NCI-H345 (cell line): ENCODE measurements at places on chromosomes 1 and 21.

GRCh38 chr1:186670297-186671135, 9.7 kb downstream of the PTGS2 start:
- DNase-seq: no peak

DNA sequence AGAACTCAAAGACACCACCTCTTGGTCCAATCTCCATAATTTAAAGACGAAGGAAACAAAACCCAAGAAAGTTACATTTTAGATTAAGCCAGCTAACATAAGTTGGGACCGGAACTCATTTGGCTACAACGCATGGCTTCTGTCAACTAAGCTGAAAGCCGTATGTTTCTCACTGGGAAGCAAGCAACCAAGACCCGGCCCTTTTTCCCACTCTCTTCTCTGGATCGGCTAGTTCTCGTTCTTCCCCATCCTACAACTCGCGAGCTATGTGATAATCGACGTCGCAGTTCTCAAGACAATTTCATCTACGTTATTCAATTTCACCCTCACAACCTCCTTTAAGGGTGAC, 601 bp downstream of the CCT8 start:
- DNase-seq: no peak

GRCh38 chr1:53277326-53277725, 39.0 kb upstream of the MAGOH start:
- DNase-seq: no peak

GRCh38 chr1:113983391-113983790, 4.1 kb downstream of the OLFML3 start:
- no peak for DNase-seq

GRCh38 chr1:33641104-33641830, 168.8 kb downstream of the ZSCAN20 start:
- DNase-seq: peak; percentile 40

- DNase-seq: no peak
These were observed 105.8 kb downstream of the MRPL39 start for GRCh38 chr21:25501462-25501861.

- no peak for DNase-seq
These were observed 476.0 kb upstream of the CAMK1G start for GRCh38 chr1:209107535-209107934.

- no peak for DNase-seq
These were observed 65.0 kb downstream of the WDR64 start for GRCh38 chr1:241716915-241717656.

GRCh38 chr1:243950166-243950565, 100.1 kb upstream of the AKT3 start:
- no peak for DNase-seq

GRCh38 chr1:221850470-221851187, 108.7 kb upstream of the DUSP10 start:
- peak; percentile 15 for DNase-seq

GRCh38 chr1:156499842-156500542, 583 bp downstream of the MEF2D start:
- peak; percentile 77 for DNase-seq

GRCh38 chr1:9721606-9722377, 70.3 kb downstream of the PIK3CD start:
- DNase-seq: no peak

DNA sequence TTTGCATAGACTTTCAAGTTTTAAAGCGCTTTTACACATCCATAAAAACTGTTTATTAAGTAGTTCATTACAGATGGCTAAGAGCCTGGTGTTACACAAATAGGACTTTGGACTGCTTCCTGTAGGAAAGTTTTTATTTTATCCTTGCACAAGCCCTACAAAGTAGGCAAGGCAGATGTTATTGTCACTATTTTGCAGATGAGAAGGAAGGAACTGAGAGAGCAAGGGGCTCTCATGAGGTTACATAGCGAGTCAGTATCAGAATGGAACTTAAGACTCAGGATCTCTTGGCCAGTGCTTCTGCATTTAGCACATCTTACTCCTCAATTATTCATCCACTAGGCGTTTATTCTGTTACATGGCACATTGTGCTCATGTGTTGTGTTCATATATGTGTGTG, 2.6 kb upstream of the MAPKAPK2 start:
- no peak for DNase-seq

DNA sequence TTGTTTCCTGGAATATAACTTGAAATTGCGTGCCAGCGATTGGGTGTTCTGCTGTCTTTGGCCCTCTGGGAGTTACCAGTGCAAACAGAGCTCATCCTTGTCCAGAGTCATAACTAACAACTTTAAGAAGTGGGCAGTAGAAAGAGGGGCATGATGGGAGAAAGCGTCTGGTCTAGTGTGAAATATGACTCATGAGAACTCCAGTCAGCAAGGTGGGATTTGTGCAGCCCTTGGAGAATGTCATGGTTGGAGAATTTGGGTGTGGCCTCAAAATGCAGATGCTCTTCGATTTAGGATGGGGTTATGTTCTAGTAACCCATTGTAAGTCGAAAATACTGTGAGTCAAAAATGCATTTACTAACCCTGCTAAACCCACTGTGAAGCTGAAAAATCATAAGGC, 12.9 kb downstream of the ATP1B1 start:
- DNase-seq: no peak

DNA sequence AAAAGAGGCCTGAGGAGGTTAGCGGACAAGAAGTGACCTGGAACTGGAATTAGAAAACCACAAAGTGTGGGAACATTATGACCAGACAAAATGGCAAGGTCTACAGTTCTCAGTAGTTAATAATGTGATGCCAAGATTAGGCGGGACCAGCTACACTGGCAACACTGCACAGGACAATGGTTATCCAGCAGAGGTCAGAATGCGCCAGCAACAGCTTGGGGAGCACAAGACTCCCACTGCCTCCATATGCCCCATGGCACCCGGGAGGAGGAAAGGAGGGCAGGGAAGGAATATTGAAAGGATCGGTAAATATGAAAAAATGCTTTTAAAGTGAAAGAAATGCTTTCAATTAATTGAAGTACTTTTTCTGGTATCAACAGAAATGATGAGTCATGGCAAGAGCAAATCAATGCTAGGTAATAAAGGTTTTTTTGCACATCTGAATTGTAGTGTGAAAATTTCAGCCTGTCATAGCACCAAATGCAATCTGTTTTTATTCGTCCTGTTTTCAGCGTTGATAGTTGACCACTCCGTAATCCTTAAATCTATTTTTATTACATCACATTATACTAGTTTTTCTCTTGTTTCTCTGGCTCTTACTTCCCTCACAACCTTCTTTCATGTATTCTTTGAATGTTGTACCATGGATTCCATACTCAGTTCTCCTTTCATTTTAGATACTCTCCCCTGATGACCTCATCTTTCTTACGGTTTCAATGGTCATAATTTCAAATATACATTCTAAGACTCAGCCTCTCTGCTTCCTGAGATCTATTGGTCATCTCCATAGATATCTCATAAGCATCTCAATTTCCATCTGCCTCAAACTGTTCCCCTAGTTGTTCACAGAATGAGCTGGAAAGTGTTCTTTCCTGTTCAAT, 30.7 kb downstream of the VCAM1 start:
- no peak for DNase-seq

DNA sequence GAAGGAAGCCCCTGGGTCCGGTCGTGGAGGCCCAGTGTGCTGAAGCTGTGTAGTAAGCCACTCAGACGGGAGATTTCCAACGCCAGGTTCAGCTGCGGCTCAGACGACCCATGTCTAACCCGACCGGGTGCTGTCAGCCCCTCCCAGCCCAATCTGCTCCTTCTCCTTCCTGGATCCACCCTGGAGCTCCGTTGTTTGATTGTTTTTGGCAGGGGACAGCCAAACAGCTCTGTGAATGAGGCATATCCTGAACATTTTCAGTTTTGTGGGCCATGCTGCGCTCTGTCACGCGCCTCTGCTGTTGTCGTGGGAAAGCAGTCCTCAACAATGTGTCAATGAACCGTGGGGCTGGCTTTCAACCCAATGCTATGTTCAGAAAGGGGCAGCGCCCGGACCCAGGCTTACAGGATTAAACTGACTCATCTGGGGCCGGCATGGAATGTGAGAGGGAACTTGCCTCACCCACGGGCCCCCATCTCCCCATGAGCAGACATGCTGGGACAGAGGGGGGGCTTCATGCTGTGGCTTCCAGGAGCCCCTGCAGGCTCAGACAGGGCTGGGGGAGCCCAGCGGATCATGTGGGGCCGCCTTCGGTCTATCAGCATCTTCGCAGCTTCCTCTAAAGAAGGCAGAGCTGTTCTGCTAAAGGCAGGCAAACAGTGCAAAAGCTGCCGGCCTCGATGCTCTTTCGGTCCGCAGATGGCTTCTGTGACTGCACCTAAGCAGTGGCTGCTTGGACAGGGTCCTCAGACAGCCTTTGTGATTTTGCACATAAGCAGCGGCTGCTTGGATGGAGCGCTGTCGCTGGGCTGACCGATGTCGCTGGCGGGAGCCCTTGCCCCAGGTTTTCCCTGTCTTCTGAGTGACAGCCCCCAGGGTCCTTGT, 101.7 kb downstream of the RIPK4 start:
- no peak for DNase-seq

- DNase-seq: no peak
These were observed 15.8 kb downstream of the GPSM2 start for GRCh38 chr1:108892356-108893140.

DNA sequence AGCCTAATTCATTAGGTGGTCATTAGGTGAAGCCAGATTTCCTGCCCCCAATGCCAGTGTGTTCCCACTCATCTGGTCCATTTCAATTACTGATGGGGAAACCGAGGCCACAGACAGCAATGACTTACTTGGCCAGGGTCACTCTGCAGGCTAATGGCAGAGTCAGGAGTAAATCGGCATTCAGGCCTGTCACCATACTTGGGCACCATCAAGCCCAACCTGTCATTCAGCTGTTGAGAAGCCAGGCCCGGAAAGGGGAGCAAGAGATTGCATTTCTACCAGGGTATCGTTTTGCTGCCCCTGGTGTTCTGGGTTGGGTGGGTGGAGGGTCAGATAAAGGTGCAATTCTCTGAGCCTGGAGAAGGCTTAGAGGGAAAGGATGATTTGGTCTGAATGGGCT, 8.0 kb upstream of the TMEM61 start:
- no peak for DNase-seq

- DNase-seq: no peak
These were observed 34.2 kb downstream of the SERINC2 start for GRCh38 chr1:31447210-31447609.

DNA sequence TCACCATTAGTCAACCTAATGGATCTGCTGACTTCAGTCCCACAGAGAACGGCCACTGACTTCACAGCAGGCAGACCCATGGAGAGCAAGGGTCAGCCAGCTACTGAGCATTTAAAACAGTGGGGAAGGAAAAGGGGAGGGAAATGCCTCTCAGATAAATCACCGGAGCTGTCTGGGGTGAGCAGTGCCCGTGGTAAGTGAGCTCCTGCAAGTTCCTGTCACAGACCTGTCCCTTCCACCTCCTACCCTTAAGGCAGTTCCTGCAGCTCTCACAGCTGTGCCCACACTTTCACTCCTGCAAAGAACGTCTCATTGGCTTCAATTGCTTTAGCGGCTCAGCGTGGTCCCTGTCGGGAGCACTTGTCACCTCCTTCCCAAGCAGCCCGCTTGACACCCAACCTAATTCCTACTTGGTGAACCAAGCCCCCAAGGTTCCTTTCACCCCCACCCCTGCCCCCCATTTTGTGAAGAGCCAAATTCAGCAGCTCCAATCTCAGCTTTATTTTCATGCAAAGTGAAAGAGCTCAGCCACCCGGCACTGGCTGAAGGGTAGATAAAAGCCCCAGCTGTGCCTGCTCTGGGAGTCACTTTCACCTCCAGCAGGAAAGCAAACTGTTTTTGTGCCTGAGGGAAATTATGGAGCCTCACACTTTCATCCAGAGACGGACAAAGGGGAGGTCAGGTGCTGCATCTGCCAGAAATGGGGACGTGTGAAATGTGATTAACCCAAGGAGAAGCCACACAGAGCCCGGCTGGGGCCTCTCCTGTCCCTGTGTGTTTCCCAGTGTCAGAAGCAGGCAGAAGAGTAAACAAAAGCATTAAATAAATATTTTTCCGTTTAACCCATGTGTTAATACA, 306.2 kb downstream of the TTLL7 start:
- DNase-seq: peak; percentile 72

- no peak for DNase-seq
These were observed 50.4 kb upstream of the CXADR start for GRCh38 chr21:17462276-17462981.

DNA sequence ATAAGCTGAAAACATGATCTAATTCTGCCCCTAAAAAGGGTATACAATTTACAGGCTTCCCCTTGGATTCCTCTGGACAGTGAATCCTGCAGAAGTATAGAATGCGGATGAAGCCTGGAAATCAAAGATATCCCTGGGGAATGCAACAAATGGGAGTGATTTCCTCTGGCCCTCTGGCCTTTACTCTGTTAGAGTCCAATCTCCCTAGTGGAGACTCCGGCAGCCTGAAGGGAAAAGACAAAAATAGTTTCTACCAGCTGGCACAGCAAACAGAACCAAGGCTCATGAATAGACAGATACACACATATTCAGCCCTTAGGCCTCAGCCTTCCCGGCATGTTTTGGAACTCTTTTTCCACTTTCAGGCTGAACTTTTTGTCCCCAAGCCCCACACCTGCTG, 3.9 kb upstream of the LRRC52 start:
- DNase-seq: no peak

- DNase-seq: no peak
These were observed 181.4 kb upstream of the B3GALT2 start for GRCh38 chr1:193367863-193368262.

DNA sequence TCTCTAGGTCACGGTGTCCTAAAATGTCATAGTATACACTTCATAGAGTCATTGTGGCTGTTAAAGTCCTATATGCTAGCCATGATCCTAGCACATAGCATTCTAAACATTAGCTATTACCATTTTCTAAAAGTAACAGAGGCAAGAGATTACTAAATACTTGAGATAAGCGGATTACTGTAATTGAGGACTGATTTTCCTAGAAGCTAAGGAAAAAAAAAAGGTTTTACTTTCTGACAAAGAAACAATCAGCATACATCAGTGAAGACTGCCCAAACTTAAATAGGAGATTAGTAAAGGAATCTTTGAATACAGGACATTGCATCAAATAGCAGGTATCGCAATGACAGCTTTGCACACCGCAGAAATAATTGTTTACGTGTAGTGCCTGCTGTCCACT, 91.3 kb upstream of the HNRNPU start:
- DNase-seq: no peak

- no peak for DNase-seq
These were observed 2.7 kb downstream of the FAM3B start for GRCh38 chr21:41319273-41319672.

DNA sequence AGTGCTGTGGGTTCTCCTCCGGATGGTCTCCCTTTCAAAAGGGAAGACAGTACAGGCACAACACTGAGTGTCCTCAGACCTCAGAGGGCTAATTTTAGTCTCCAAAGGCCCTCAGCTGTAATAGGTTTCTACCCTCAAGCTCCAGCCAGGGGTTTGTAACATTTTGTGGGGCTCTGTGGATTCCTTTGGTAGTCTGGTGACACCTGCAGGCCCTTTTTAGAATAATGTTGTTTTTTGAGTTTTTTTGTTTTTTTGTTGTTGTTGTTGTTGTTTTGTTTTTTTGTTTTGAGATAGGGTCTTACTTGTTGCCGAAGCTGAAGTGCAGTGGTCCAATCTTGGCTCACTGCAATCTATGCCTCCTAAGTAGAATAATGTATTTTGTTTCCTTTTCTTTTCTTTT, 15.0 kb upstream of the TMEM201 start:
- peak; percentile 8 for DNase-seq

- DNase-seq: no peak
These were observed 179.8 kb downstream of the PHTF1 start for GRCh38 chr1:113579256-113580018.

GRCh38 chr1:30947212-30947611, 38.7 kb upstream of the SDC3 start:
- no peak for DNase-seq

GRCh38 chr1:61332196-61332753, 249.9 kb downstream of the NFIA start:
- DNase-seq: no peak
